ENCODE measurements at places on chromosomes 2 and 18.

GRCh38 chr2:165219481-165219880, 15.6 kb upstream of the SCN3A start:
- DNase-seq: peak; percentile 1

DNA sequence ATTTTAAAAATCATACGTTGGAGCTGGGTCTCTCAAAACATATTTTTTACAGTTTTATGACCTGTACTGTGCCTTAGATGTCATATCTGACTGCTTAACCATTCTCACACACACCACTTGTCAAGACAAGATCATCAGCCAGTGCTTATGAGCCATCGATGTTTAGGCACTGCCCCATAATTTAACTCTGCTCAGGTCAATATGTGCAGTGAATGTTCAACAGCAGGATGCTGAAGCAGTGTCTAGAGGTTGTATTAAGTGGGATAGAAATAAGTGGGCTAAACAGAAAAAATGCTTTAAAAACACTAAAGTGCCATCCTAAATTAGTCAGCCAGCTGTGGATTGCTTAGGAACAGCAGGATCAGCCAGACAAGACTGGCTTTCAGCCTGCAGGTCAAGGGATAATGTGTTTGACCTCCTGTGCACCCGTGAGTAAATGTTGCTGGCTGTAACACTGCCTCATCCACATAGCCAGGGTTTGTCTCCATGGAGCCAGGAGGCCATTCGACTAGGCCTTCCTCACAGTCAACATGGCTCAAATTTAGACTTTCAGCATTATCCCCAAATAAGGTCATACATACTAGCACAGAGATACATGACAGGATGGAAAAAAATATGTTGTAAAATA, 139.0 kb upstream of the NXPH2 start:
- no peak for DNase-seq

- DNase-seq: peak; percentile 3
Measured at GRCh38 chr2:208142240-208142924, 3.6 kb downstream of the CRYGB start.

GRCh38 chr2:228352048-228352447, 170.6 kb upstream of the SPHKAP start:
- DNase-seq: no peak

GRCh38 chr18:75246721-75247610, 36.4 kb downstream of the TSHZ1 start:
- peak; percentile 81 for DNase-seq

GRCh38 chr2:120352696-120353590, 7.0 kb downstream of the INHBB start:
- DNase-seq: no peak

DNA sequence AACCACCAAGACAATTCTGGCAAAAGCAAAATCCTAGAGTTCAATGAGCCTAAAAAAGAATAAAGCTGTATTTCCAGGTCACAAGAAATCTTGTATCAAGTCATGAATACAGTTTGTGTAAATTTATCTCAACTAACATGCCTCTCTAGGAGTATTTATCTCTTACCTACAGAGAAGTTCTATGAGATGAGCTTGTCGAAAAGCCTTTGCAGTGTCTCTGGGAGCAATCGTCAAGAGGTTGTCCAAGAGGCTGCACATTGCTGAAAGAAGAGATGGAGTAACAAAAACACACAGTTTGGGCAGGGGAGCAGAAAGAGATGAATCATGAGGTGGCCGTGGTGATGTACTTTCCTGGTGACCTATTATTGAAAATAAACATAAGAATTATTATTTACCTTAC, 112.0 kb upstream of the CD226 start:
- DNase-seq: no peak

- no peak for DNase-seq
Measured at GRCh38 chr2:169039702-169040101, 8.6 kb upstream of the ABCB11 start.

GRCh38 chr18:54130177-54130576, 94.3 kb downstream of the MBD2 start:
- DNase-seq: peak; percentile 53

- DNase-seq: no peak
Measured at GRCh38 chr18:50662775-50663383, 103.0 kb downstream of the MAPK4 start.

- DNase-seq: peak; percentile 79
Measured at GRCh38 chr2:69692424-69692823, 48.9 kb upstream of the AAK1 start.

GRCh38 chr18:58977223-58977622, 112.5 kb downstream of the ZNF532 start:
- DNase-seq: no peak

- no peak for DNase-seq
Measured at GRCh38 chr2:202700075-202700901, 65.5 kb downstream of the FAM117B start.

DNA sequence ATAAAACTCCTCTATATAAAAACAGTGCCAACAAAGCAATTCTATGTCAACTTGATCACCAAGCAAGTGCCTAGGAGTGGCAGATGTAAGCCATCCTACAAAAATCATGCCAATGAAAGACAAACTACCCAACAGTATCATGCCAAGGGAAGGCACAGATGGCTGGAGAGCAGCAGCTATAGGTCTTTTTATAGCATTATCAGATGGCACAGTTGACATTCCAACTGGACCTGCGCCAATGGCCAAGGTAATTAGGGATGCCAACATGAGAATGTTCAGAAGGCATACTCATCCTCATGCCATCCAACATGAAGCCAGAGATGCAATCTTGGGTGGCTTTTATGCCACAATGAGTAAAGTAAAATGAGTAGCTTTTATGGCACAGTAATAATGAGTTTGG, 237.3 kb downstream of the OTX1 start:
- DNase-seq: no peak

GRCh38 chr2:238498691-238499295, 72.1 kb downstream of the ASB1 start:
- DNase-seq: no peak

DNA sequence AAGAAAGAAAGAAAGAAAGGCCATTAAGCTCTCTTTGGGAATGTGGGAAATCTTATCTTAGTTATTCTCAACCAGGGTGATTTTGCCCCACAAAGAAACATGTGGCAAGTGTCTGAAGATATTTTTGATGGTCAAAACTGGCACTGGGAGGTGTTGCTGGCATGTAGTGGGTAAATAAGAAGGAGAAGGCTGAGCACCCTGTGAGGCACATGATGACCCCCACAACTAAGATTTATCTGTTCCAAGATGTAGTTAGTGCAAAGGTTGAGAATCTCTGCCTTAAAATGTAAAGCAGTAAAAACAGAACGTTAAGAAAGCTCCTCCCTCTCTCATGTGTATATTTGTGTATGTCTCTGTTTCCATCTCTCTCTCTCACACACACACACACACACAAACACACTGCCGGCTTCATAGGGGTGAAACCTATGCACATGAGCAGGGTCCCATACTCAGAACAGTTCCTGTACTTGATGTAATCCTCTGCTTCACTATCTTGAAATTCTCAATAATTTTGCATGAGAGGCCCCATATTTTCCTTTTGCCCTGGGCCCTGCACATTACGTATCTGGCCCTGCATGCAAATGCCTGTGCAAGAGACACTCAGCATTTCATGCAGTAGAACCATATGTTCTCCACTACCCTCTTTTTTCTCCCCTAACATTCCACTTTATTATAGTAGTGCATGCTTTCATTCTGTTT, 94.3 kb downstream of the MREG start:
- no peak for DNase-seq

DNA sequence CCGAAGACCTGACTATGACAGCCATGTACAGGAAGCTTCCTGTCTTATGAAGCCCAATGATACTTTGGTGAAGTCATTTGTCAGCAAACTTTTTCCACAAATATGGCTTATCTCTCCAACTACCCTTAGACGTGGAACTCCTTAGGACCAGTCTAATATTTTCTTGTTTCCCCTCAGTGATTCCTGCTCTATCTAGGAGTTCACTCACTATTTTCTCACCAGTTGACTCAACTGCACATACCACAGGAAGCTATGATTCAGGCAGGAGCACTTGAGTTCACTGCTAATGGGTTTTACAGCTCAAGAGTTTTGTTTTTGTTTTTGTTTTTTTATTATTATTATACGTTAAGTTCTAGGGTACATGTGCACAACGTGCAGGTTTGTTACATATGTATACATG, 109.3 kb downstream of the ANTXR1 start:
- DNase-seq: peak; percentile 69

DNA sequence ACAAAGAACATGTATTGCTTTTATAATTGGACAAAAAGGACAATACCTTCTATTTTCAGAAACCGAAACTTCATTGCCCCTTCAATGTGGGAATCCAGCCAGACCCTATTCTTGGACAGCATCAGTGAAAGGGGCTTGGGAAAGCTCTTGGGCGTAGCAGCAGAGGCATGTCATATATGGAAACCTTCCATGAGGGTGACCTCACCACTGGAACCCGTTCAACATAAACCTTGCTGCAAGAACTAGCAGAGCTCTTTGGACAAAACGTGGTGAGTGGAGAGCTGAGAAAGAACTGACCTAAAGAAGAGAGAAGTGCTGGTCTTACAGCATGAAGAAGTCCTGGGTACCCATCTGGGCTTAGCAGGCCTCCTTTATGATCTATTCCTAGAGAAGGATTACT, 22.7 kb upstream of the ACTG2 start:
- DNase-seq: peak; percentile 80

GRCh38 chr2:32436150-32436549, 79.3 kb downstream of the BIRC6 start:
- DNase-seq: no peak

- DNase-seq: no peak
Measured at GRCh38 chr2:218067523-218067922, 1.5 kb upstream of the RUFY4 start.

- DNase-seq: peak; percentile 57
Measured at GRCh38 chr18:75407468-75408437, 19.8 kb downstream of the SMIM21 start.

DNA sequence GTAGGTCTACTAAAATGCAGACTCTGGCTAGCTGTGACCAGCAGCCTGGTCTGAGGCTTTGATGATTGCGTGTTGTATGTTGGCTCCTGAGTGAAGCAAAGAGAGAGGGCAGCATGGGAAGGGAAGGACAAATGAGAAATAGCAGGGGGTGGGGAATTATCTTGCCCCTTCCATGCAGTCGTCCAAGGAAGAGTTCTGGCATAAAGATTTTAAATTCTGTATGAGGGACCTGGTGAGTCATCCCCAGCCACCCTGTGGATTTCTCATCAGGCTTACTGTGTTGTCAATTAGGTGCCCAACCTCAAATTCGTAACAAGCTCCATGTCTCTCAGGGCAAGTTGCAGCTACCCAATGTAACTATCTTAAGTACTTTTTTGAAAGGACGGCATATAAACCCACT, 72.1 kb upstream of the NOSTRIN start:
- DNase-seq: no peak

DNA sequence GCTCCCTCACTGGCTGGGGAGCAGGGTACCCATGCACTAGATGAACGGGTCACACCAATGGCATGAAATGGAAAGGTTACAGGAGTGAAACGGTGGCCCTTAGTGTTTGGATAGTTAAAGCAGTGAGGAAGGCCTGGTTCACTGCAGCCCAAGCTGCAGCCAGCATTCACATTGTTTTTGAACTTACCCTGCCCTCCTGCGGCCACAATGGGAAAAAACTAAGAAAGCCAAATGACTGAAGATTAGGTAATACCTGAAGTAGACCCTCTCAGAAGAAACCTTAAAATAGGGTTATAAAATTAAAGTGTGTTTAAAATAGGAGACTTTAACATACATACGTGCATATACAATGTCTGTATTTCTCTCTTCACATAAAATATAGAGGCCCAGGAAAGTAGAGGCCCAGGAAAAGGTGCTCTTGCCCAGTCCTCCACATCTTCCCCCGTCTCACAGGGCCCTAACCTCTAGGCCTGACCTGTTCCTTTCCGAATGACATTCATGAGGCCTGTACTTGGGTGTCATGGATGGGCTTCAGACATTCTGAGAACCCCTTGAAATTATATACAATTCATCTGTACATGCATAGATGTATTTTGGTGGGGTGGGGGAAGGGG, 33.3 kb downstream of the DOK1 start:
- peak; percentile 76 for DNase-seq

GRCh38 chr18:57149051-57149450, 2.2 kb downstream of the BOD1L2 start:
- DNase-seq: no peak

DNA sequence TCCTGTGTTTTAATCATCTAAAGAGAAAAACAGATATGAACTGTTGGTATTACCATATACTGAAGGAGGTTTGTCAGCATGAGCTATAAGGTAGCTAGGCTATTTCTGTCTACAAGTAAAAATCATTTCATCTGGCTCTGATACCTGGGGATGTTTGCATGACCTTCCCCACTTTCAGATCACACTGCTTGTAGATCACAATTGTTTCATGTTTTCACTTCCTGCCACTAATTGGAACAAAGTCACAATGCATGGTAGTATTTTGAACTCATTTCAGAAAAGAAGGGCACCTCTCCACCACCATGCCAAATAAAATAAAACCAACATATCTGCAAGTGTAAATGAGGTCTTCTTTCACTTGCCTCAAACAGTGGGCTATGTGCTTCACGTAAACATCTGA, 37.8 kb downstream of the NYAP2 start:
- no peak for DNase-seq

GRCh38 chr2:201887773-201888425, 81.6 kb downstream of the CDK15 start:
- peak; percentile 20 for DNase-seq

- DNase-seq: no peak
Measured at GRCh38 chr2:23454501-23455120, 69.6 kb downstream of the KLHL29 start.

DNA sequence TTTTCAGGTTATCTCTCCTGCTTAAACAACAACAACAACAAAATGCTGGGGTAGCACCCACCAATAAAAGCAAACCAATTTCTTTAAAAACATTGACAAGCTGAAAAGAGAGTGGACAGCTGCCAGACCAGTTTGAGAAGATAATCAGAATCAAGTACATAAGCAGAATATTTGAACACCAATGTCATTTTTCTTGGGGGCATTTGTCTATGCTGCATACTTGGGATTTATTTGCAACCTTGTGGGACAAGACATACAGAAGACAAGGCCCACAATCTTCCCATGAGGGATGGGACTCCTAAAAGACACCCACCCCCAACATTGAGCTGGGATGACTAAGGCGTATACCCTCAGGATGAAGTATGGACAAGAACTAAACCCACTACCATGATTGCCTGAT, 62.2 kb upstream of the NXPH2 start:
- no peak for DNase-seq

DNA sequence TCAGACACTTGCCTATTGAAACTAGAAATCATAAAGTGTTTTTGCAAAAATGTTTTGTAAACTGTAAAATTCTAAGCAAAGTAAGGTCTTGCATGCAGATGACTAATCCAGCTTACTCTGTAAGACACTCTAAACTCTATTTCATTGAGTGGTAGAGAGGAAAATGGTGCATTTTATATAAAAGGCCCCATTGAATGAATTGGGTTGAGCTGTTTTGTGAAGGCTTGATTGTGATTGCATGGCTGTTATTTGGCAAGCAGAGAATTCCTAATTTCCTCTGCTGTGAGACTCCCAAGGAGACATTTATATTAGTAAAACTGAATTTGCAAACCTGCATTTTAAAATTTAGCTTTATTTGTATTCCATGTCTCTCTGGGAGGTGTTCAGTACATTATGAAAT, 234.5 kb downstream of the PARD3B start:
- DNase-seq: no peak
